ENCODE measurements at places on chromosomes 12 and 14. TPM values are rescaled to one million over a fixed set of nuclear protein-coding genes. Genes with fewer than 3 reads are reported as not detected.

- DNase-seq = no peak
Measured at GRCh38 chr14:50795142-50795541, 35.8 kb downstream of the NIN start.

DNA sequence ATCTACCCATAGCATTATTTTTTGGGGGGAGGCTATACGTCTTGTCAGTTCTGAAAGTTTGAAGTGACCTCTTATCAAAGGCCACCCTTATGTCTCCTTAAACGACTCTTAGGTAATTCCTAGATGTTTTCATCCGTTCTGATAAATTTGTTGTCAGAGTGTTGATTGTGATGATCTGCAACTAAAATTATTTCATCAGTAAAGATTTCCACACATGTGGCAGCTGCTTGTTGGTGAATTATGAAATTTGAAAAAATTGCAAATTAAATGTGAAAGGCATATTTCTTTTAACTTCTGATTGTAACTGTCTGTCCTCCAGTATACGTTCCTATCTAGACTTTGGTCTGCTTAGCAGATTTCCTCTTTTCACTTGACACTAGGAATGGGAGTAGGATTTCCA lies 1.4 kb downstream of the ADIPOR2 start:
- DNase-seq = no peak

DNA sequence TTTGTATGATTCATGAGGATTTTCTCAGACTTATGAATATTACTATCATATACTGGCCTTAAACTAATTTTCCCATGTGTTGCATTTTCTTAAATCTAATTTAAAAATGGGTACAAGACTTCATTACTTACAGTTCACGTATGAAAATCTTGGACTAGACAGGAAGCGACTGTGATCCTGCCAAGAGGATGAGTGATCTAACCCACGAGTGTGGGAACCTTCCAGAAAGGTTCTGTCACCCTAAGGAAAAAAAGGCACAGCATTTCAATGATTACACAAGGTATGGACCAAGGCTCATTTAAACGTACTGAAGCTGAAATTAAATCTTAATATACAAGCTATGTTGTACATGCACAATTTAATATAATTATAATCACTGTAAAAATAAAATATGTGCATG lies 293.5 kb upstream of the DIO2 start:
- DNase-seq = no peak

GRCh38 chr12:1582709-1583050 lies 11.7 kb downstream of the FBXL14 start:
- no peak for DNase-seq

DNA sequence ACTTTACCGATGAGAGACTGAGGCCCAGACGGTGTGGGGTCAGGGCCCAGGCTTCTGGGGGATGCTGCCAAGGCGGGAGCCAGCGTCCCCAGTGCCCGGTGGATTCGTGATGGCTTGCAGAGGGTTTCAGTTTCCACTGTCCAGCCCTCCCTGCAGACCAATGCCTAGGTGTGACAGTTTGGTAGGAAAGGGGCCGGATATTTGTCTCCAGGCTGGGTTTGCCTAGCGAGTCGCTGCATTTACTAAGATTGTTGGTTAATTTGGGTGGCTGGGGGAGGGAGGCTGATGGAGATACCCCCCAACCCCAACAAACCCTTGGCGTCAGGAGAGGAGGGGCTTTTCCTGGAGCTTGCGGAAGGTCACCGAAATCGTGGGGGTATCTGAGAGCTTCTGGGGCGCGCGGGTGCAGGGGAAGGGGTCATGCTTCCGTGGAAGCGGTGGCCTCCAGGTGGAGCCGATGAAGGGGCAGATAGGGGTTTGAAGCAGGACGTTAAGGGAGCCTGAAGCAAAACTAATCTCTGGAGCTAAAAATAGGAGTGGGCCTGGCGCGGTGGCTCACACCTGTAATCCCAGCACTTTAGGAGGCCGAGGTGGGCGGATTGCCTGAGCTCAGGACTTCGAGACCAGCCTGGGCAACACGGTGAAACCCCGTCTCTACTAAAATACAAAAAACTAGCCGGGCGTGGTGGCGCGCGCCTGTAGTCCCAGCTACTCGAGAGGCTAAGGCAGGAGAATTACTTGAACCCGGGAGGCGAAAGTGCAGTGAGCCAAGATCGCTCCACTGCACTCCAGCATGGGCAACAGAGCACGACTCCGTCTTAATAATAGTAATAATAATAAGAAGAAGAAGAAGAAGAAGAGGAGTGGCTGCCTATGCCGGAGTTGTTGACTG lies 1.1 kb upstream of the CDC42BPB start:
- no peak for DNase-seq

- no peak for DNase-seq
Measured at GRCh38 chr14:53493320-53493719, 340.2 kb upstream of the DDHD1 start.

Gene KRT6C
- polyA plus RNA-seq = 0.08 TPM

Gene GLT8D2
- 1.6 TPM for polyA plus RNA-seq
